Cortex of kidney (tissue), 1 donor: ENCODE measurements at places on chromosomes 7 and 10.

- no peak for DNase-seq
Measured at GRCh38 chr7:118472581-118472980, 248.1 kb downstream of the ANKRD7 start.

DNA sequence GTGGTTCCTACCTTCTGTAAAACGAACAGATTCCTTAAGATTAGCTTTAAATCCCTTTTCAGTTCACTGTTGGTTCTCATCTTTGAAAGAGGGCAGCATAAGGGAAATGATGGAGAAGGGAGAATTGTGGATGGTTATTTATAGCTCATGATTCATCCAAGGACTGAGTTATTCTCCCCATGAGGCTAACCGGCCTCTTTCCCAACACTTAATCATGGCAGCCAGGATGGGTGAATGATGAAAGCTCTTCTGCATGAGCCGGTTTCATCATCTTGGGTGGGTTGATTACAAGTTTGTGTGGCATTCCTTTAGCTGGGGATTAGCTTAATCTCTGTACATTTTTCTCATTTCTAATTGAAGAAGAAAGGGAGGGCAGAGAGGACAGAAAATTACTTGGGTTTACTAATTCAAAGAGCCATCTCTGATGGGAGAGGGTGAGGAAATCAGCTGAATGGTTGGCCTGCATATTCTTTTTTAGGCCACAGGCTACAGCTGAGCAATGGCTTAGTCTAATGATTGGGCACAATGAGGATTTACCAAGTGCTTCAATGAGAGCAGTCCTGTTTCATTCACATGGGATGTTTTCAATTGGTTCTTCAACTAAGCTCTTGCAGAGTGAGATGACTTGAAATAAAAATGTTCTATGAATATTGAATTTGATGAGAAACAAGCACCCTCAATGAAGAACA lies 250.0 kb downstream of the BMPER start:
- no peak for DNase-seq

- DNase-seq: no peak
Measured at GRCh38 chr7:80499350-80499953, 12.4 kb downstream of the GNAT3 start.

GRCh38 chr10:70063418-70064098 lies 10.9 kb downstream of the MACROH2A2 start:
- DNase-seq: no peak

- DNase-seq: no peak
Measured at GRCh38 chr7:45407730-45408408, 166.3 kb upstream of the ADCY1 start.

DNA sequence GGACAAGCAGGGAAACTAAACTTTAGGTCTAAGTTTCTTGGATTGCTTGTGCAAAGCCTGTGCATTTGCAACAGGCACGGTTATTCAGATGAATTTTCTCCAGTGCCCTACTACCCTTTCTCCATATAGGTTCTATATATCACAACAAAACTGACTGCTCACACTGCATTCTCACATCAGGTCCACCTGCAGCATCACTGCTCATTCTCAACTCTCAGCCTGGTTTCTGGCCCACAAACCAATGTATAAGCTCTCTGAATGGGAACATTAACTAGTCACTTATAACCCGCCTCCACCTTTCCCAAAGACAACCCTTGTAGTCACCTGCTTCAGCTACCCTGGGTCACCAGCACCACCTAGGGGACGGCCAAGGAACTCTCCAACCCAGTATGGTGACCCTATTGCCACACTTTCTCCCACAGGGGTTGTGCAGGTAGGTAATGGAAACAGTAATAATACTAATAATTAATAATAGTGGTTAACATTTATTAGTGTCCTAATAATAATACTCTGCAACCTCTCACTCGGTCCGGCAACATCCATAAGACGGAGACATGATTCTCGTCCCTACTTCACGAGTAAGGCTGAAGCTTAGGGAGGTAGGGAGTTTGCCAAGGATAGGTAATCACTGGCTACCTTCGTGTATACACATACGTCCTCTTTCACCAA lies 97.3 kb downstream of the CLEC2L start:
- DNase-seq: no peak

GRCh38 chr10:60463746-60464145 lies 74.1 kb upstream of the ANK3 start:
- no peak for DNase-seq

DNA sequence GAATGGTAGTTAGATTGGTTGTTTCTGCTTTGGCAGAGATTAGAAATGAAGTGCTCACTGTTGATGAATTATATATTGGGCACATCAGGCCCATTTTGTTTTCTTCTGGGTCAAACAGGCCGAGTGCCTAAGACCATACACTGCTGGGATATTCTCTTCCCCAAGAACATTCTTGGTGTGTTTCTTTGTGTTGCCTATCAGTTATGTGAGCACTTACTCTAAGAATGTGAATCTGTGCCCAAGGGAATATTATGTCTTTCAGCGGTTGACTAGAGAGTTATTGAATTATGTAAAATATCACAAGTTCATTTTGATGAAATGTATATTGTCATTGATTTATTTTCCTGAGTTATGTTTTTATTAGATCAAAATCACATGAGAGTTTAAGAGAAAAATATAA lies 255.5 kb upstream of the SMIM30 start:
- DNase-seq: no peak

GRCh38 chr10:55474258-55474657 lies 673.2 kb upstream of the PCDH15 start:
- DNase-seq: no peak

GRCh38 chr10:28396331-28396730 lies 93.5 kb upstream of the MPP7 start:
- DNase-seq: no peak

GRCh38 chr7:45701701-45702510 lies 127.7 kb downstream of the ADCY1 start:
- no peak for DNase-seq

- DNase-seq: no peak
Measured at GRCh38 chr10:93921338-93921737, 27.6 kb downstream of the SLC35G1 start.

- no peak for DNase-seq
Measured at GRCh38 chr7:45026984-45027773, 27.2 kb downstream of the CCM2 start.

DNA sequence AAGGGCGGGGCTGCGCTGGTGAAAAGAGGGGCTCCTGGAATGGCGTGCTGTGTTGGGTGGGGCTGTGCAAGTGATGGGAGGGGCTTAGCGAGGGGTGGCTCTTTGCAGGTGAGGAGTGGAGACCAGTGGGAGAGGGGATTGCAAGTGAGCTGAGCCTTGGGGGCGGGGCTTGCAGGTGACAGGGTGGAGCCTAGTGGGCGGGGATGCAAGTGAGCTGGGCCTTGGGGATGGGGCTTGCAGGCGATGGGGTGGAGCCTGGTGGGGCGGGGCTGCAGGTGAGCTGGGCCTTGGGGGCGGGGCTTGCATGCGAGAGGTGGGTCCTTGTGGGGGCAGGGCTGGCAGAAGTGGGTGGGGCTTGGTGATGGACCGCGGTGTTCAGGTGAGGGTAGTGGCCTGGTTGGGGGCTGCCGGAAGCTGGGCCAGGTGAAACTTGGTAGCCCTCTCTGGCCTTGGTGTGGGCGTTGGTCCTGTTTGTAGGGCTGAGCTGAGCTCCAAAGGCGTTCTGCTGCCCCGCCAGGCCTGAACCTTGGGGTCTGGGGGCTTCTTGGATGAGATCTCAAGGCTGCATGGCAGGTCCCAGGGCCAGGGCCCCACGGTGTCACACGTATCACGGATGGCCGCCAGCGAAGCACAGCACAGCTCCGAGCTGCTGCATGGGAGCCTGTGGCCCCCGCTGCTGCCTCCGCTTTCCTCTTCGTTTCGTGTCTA lies 743 bp upstream of the PITRM1 start:
- no peak for DNase-seq

DNA sequence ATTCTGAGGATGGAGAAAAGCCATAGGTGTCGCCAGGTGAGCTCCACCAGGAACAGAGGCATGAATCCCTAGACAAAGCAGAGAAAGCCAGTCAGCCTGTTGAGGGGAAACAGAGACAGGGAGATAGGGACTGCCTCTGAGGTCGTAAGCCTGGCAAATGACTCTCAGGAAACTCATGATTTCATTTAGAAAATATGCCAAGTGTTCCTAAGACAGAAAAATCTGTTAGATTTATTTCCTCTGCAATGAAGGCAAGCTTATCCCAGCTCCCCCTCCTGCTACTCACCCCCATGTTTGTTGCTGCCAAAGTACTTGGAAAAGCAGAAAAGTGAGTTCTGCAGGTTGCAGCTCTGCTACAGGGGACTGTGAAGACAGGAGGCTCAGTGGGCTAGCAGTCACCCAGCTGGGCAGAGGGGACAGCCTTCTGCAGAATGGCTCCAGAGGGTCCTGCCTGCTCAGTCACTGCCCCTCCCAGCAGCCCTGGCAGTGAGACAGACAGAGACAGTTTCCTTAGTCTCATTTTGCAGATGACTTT lies 184.3 kb downstream of the ADRA2A start:
- no peak for DNase-seq

- DNase-seq: no peak
Measured at GRCh38 chr7:114084472-114085312, 165.9 kb upstream of the PPP1R3A start.

DNA sequence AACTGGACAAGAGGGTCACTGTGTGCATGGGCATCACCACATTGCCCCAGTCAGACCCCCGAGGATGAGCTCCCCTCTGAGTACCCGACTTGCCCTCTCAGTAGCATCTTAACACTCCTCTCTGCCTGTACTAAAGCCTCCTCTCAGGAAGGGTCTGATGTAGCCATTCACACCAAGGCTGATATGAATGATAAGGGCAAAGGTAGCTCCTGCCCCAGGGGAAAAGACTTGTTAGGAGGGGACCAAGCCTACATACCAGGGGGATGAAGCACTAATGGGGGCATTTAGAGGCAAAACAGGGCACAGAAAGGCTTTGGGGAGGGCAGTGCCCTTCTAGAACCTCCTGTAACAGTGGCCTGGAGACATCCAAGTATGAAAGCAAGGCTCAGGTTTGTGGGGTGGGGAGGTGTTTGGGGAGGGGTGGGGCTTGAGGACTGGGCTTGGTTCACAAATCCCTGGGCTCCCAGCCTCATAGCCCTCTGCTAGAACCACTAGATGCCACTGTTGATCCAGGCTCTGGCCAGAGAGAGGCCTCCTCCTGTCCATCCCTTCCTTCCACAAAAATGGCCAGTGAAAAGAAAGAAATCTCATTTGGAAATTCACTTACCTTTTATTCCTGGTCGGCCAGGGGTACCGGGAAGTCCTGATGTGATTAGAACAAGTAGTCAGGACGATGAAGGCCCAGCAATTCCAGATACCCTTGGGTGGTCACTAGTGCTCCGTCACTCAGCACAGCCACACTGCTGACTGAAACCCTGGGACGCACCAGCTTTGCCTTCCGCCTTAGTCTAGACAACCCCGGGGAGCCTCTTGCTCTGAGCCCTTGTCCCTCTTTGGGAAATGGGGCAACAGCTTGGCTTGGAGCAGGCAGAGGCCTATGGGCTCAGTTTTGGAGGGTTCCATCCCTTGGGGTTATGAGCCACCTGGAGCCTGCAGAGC lies 40.3 kb downstream of the COL17A1 start:
- no peak for DNase-seq

- DNase-seq: no peak
Measured at GRCh38 chr7:96826089-96826488, 116.4 kb upstream of the SEM1 start.

- no peak for DNase-seq
Measured at GRCh38 chr7:47949703-47950102, 1.4 kb upstream of the PKD1L1 start.

- DNase-seq: no peak
Measured at GRCh38 chr10:72694476-72695369, 2.8 kb downstream of the MCU start.

DNA sequence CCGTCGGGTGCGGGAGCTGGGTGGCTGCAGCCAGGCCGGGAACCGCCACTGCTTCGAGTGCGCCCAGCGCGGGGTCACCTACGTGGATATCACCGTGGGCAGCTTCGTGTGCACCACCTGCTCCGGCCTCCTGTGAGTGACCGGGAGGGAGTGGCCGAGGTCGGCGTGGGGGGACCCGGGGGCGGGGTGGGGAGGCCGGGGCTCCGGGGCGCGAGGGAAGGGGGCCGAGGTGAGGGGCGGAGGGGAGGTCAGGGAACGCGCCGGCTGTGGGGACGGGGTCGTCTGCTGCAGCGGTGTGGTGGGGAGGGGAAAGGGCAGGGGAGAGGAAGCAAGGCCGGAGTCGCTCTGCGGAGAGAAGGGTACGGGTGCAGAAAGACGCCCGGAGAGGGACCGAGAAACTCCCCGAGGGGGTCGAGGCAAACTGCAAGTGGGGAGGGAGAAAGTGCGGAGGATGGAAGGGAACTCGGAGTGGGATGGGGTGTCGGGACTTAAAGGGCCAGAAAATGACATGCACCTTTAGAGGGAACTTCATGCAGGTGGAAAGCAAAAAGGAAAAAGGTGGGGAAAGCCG lies 518 bp downstream of the AGFG2 start:
- DNase-seq: no peak

- no peak for DNase-seq
Measured at GRCh38 chr7:134827436-134827835, 48.0 kb downstream of the CALD1 start.

- DNase-seq: no peak
Measured at GRCh38 chr7:138741453-138741735, 40.2 kb upstream of the SVOPL start.

DNA sequence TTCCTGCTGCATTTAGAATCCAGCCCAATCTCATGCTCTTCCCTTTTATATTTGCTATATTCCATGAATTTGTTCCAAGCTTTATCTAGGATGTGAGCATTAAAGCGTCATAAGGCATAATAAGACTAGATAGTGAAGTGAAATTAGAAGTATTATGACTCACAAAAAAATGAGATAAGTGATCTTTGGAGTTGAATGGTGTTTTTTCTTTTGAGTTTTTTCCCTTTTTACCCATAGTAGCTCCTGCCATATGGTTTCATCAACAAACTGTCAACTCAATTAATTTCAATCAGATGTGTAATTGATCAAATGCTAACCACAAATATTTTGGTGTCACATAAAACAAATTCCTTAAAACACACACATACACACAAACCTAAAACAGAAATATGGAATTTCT lies 17.0 kb downstream of the KLHDC10 start:
- DNase-seq: no peak

GRCh38 chr7:2269991-2270460 lies 28.0 kb downstream of the NUDT1 start:
- DNase-seq: no peak

- no peak for DNase-seq
Measured at GRCh38 chr10:111493024-111493625, 416.3 kb downstream of the ADRA2A start.

DNA sequence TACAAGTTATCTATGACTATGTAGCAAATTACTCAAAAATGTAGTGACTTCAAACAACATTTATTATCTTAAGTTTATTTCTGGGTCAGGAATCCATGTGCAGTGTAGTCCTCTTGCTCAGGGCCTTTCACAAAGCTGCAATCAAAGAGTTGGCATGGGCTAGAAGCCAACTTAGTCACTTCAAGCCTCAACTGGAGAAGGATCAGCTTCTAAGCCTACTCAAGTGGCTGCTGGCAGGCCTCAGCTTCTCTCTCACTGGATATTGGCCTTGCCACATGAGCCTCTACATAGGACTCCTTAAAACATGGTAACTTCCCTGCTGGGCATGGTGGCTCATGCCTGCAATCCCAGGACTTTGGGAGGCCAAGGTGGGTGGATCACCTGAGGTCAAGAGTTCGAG lies 5.0 kb upstream of the NFE2L3 start:
- no peak for DNase-seq

GRCh38 chr7:151992375-151992774 lies 33.1 kb upstream of the GALNT11 start:
- DNase-seq: no peak

GRCh38 chr10:69831231-69831855 lies 29.6 kb downstream of the COL13A1 start:
- DNase-seq: no peak

GRCh38 chr7:56079450-56080185 lies 13.1 kb downstream of the PHKG1 start:
- no peak for DNase-seq
